Spinal cord (tissue), 10 donors: ENCODE measurements at places on chromosomes 11 and 22. TPM values are rescaled to one million over a fixed set of nuclear protein-coding genes. Genes with fewer than 3 reads are reported as not detected.

OR52A5 gene
- 0.06 TPM for total RNA-seq

PRRG4 gene
- total RNA-seq = 1.6 TPM

ZNF214 gene
- 12.7 TPM for total RNA-seq

TMEM126B gene
- total RNA-seq = 68.4 TPM

ANKK1 gene
- total RNA-seq = 0.88 TPM

ABCC8 gene
- total RNA-seq = 12.6 TPM

KRTAP5-2 gene
- not detected for total RNA-seq

UPK2 gene
- 0.17 TPM for total RNA-seq

DYNC2H1 gene
- 80.7 TPM for total RNA-seq

CD6 gene
- 0.61 TPM for total RNA-seq

FGF3 gene
- total RNA-seq = not detected

SORL1 gene
- 21.4 TPM for total RNA-seq

THY1 gene
- 70.0 TPM for total RNA-seq

A4GALT gene
- 14.6 TPM for total RNA-seq

ASCL3 gene
- not detected for total RNA-seq

MTCH2 gene
- total RNA-seq = 73.0 TPM

RIMBP3C gene
- total RNA-seq = 0.39 TPM

VPREB1 gene
- not detected for total RNA-seq

HTR3A gene
- 23.0 TPM for total RNA-seq

MS4A4E gene
- 0.50 TPM for total RNA-seq

MRGPRF gene
- total RNA-seq = 13.4 TPM

MMP10 gene
- 0.39 TPM for total RNA-seq
